ENCODE measurements at places on chromosomes 16 and 17.

- DNase-seq, result no peak
- H3K4me1 ChIP-seq, result no peaks in the 10 kb centered on the region
- no peaks in the 10 kb centered on the region for H3K36me3 ChIP-seq
- H3K4me3 ChIP-seq, result no peak overlapping the region
- no peaks in the 10 kb centered on the region for H3K27me3 ChIP-seq
- H3K27ac ChIP-seq, result no peak overlapping the region
These were observed 63.4 kb upstream of the CDH13 start for GRCh38 chr16:82563401-82563800.

GRCh38 chr16:88681084-88681680, 5.1 kb downstream of the SNAI3 start:
- peaks cover 25% of the 10 kb centered on the region for H3K4me1 ChIP-seq
- peak overlapping the region; percentile 77 for H3K4me3 ChIP-seq
- H3K36me3 ChIP-seq, result peaks cover 3% of the 10 kb centered on the region
- no peaks in the 10 kb centered on the region for H3K27me3 ChIP-seq
- H3K27ac ChIP-seq, result peak overlapping the region; percentile 88

DNA sequence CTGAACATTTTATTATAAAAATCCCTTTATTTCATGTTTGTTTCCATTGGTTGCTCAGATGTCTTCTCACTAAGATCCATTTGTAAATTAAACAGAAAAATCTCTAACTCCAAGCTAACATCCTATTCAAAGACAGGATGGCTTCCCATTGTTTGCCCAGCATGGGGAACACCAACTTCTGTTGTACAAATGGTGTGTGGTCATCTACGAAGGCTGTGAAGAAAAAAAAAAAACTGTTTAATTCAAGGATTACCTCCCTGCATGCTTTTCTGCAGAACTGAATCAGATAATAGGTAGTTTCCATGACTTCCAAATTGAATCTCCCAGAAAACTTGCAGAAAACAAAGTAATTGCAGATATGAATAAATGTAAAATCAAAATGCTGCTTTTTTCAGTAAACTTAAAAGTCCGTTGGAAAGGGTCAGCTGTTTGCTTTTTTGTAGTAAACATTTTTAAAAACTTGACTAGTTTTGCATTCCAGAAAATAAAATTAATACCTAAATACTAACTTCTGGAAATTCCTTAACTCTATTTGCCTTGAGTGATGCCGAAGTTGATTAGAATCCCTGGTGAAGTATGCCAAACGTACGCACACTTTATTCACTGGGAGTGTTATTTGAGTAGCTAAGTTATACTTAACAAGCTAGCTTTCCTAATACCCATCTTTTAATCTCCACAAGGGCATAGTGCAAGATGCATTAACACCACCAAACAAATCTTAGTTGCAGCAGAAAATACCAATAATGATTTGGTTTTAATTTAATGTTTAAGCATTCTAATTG, 7.7 kb downstream of the SALL1 start:
- peaks cover 33% of the 10 kb centered on the region for H3K27me3 ChIP-seq
- no peaks in the 10 kb centered on the region for H3K4me1 ChIP-seq

DNA sequence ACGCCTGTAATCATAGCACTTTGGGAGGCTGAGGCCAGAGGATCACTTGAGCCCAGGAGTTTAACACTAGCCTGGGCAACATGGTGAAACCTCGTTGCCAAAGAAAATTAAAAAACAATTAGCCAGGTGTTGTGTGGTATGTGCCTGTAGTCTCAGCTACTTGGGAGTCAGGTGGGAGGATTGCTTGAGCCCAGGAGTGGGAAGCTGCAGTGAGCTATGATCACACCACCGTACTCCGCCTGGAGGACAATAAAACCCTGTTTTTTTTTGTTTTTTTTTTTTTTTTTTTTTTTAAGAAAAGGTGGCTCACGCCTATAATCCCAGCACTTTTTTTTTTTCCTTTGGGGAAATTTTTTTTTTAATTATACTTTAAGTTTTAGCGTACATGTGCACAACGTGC, 26.1 kb downstream of the RAP1GAP2 start:
- no peak overlapping the region for H3K27ac ChIP-seq
- peaks cover 17% of the 10 kb centered on the region for H3K4me1 ChIP-seq
- H3K4me3 ChIP-seq, result no peak overlapping the region
- H3K36me3 ChIP-seq, result peaks cover 5% of the 10 kb centered on the region
- peaks cover 15% of the 10 kb centered on the region for H3K27me3 ChIP-seq

GRCh38 chr17:9918804-9919352, 13.8 kb upstream of the RCVRN start:
- H3K4me3 ChIP-seq, result no peak overlapping the region
- H3K4me1 ChIP-seq, result no peaks in the 10 kb centered on the region
- no peaks in the 10 kb centered on the region for H3K27me3 ChIP-seq
- DNase-seq, result no peak
- H3K36me3 ChIP-seq, result no peaks in the 10 kb centered on the region
- H3K27ac ChIP-seq, result no peak overlapping the region

- H3K4me1 ChIP-seq, result peaks cover 11% of the 10 kb centered on the region
- no peak overlapping the region for H3K4me3 ChIP-seq
- H3K27me3 ChIP-seq, result peaks cover 6% of the 10 kb centered on the region
- no peak overlapping the region for H3K27ac ChIP-seq
- H3K36me3 ChIP-seq, result no peaks in the 10 kb centered on the region
These were observed 240.3 kb upstream of the TBX2 start for GRCh38 chr17:61159221-61159814.

Data from activated CD4-positive, alpha-beta T cell treated with anti-CD3 and anti-CD28 coated beads, Interleukin-2, amount 10 ng/mL, durations not matched to agents 24 days and 14 days (primary cell).